ENCODE measurements at places on chromosomes 5 and 9. TPM values are rescaled to one million over a fixed set of nuclear protein-coding genes. Genes with fewer than 3 reads are reported as not detected.

- no peak for DNase-seq
Observed at GRCh38 chr5:132115375-132115774, 41.8 kb downstream of the CSF2 start.

GRCh38 chr9:135811801-135812200 is 95.5 kb downstream of the CAMSAP1 start:
- no peak for DNase-seq

GABRA1 gene
- not detected for total RNA-seq

DNA sequence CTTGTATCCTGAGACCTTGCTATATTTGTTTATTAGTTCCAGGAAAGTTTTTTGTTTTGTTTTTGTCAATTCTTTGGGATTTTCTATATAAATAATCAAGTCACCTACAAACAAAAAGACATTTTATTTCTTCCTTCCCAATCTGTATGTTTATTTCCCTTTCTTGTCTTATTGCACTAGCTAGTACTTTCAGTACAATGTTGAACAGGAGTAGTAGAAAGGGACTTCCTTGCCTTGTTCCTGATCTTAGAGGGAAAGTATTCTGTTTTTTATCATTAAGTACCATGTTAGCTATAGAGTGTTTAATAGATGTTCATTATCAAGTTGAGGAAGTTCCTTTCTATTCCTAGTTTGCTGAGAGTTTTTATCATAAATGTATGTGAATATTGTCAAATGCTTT is 119.5 kb upstream of the TLE4 start:
- no peak for DNase-seq

DNA sequence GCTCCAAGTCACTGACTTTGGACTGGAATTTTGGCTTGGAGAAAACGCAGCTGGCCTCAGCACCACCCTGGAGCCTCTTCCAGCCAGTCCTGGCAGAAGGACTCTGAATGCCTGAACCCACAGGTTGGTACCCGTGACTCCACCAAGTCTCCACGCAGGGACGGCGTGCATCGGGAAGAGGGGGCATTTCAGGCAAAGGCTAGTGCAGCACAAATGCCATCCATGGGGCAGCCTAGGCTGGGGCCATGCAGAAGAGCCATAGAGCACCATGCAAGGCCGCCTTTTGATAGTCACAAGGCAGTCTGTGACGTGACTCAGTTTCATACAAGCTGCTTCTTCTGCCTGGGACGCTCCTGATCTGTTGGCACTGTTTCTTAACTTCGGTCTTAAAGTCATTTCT is 28.0 kb downstream of the GDNF start:
- no peak for DNase-seq

DNA sequence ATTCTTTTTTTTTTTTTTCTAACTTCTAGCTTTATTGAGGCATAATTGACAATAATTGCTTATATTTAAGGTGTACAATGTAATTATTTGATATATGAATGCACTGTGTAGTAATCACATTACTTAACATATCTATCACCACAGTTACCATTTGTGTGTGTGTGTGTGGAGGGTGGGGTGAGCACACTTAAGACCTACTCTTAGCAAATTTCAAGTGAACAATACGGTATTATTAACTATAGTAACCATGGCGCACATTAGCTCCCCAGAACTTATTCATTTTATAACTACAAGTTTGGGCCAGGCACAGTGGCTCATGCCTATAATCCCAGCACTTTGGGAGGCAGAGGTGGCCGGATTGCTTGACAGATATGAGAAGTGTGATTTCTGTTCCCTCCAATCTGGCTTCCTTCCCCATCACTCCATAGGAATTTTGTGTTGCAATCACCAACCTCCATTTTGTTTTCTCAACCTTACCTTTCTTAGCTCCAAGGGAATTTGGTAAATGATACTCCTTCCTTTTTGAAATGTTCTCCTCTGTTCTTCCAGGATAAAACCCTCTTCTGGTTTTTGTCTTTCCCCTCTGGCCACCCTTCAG is 14.9 kb downstream of the TXN start:
- DNase-seq = no peak

DNA sequence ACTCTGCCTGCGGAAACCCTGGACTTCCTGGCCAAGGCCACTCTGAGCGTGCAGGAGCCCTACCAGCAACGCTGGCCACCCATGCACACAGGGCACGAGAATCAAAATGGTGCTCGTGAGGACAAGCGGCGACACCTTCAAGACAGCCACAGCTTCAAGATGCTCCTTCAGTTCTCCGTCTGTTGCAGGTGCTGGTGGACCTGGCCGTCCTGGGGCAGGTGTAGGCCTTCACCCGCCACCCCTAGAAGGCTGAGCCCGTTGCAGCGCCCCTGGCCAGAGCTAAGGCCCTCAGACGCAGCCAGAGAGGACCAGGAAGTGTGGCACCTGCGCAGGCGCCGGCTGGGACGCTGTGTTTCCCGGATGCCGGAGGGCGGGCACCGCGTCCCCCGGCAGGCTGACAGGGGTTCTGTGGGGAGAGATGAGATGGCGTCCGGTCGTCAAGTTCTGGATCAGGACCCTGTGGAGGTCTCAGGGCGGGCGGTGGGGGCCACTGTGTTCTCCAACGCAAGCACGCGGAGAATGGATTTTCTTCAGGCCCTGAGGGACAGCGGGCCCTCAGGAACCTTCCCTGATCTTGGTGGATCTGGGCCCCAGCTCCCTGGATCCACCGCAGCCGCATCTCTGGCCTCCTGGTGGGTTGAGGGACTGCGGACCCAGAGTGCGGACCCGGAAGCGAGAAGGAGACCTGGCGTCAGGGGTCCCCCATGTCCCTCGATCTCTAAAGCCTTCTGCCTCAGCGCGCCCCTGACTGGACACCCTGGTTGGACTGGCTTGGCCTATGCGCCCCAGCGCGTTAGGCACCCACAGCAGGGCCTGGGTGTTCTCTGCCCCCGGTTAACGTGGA is 1770.8 kb upstream of the CDH9 start:
- DNase-seq = no peak

DNA sequence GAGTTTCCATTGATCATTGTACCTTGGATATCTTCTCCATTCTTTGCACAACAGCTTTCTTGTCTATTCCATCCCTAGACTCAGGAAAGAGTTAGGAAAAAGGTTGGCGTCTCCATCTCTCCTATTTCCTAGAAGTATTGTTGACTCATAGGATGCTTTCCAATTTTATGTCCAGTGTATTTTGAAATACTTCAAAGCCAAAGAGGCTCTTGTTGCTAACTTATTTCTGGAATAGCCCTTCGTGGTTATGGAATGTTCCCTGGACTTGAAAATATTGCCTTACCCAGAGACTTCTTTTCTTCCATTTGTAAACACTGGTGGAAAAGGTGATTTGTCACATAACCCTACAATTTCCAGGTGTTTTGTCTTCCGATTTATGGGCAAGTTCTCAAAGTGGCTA is 402.3 kb upstream of the ZNF608 start:
- DNase-seq = no peak

SLCO4C1 gene
- total RNA-seq = 0.07 TPM

AIF1L gene
- total RNA-seq = 0.61 TPM

POC5 gene
- total RNA-seq = 17.2 TPM

GRCh38 chr9:107895501-107896001 is 406.0 kb upstream of the KLF4 start:
- no peak for DNase-seq

GRCh38 chr5:89277816-89278215 is 394.8 kb upstream of the MEF2C start:
- no peak for DNase-seq

PCDHA4 gene
- total RNA-seq = not detected

DNA sequence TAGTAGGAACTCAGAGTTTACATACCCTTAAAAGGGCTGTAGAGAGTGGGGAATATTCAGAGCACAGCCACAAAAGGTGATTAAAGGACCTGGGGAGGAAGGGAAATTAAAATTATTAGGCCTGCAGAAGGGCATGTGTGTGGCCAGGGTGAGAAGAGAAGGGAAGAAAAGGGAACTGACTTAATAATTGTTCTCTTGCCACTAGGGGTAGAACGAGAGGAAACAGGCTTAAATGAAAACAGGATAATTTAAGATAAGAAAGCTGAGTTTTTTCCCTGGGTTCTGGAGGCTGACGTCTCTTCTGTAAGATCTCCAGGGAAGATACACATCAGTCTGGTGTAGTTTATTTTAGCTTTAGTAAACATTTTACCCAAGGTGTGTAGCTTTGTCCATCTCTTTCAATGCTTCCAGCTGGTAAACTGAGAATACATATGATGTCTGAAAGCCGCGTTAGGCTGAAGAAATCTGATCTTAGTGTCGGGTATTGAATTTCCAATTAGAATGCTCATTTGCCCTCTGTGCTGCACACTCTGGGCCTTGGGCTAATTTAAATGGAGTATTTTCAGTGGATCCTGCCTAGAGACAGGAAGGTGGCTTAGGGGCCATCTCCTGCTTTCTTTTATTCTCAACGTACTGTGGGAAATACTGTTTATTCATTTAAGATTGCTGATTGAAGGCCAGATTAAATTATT is 416.8 kb downstream of the TMEM38B start:
- no peak for DNase-seq

DNA sequence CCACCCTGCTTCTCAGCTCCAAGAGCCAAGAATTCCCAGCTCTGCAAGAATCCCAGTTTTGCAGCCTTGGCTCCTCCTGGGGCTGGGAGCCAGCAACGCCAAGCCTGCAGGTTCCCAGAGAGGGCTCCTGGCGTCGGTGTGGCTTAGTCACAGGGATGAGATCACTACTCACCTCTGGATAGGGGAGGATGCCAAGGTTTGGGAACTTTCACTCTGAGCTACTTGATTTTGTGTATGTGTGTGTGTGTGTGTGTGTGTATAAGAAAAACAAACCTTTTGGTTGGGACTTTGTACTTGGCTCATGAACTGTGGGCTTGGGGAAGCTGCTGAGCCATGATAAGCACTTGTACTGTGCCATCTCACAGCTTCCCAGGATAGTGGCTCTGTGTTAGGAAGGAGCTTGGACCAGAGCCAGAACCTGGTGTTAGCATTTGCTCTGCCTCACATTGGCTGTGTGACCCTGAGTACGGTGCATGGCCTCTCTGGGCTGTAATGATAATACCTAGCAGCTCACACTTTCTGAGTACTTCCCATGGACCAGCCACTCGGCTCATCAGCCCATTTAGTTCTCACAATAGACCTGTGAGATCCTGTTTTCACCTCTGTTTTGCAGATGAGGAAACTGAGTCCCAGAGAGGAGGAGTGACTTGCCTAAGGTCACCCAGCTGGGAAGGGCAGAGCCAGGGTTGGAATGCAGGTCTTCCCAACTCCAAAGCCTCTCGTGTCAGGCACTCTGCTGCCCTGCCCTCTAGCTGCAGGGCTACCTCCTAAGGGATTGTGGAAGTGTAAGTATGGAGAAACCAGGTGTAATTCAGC is 41.4 kb upstream of the DAB2IP start:
- DNase-seq = no peak

DNA sequence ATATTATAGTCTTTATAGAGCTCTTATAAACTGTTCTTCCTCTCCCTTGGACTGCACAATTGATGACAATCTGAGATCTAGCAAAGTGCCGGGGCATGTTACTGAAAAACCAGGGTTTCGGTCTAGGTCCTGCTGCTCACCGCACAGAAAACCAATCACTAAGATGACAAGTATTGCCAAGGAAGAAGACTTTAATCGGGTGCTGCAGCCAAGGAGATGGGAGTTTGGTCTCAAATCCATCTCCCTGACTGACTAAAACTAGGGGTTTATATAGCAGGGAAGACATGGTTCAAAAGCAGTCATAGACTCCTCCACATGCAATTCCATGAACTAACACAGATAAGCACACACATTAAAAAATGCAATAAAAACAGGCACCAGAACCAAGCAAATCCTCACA is 390.6 kb downstream of the NFIB start:
- no peak for DNase-seq

DNA sequence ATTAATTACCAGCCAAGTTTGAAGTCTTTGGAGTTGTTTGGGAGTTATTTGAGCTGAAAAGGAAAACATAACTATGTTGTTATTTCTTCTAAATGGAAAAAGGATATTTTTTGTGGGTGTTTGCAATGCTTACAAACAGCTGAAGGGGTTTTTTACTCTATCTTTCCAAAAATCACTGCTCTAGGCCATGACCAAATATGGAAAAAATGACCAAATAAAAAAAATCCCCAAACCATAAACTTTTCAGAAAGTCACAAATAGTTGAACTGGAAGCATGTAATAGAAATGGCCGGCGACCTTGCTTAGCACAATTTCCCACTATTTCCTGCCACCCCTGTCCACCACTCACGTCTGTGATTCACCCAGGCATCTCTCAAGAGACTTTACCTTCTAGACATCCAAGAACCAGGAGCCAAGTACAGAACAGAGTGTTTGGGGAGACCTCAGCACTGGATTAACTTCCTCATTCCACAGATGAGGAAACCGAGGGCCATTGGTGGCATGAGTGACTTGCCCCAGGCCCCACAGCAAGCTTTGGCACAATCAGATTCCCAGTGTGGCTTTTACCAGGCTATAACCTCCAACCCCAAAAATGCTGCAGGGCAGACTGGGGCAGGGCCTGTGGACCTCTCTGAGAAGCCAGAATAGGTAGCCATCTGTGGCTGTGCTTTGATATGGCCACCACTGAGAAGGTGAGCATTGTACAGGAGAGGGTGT is 84.5 kb downstream of the NRG2 start:
- no peak for DNase-seq

TIFAB gene
- not detected for total RNA-seq

- DNase-seq = no peak
Observed at GRCh38 chr5:102701748-102702147, 53.4 kb upstream of the PAM start.

SEMA4D gene
- total RNA-seq = 278 TPM

ATP6V0E1 gene
- total RNA-seq = 88.3 TPM

SGCD gene
- total RNA-seq = 0.14 TPM

GRCh38 chr5:55344392-55344992 is 36.7 kb downstream of the MTREX start:
- no peak for DNase-seq

DNA sequence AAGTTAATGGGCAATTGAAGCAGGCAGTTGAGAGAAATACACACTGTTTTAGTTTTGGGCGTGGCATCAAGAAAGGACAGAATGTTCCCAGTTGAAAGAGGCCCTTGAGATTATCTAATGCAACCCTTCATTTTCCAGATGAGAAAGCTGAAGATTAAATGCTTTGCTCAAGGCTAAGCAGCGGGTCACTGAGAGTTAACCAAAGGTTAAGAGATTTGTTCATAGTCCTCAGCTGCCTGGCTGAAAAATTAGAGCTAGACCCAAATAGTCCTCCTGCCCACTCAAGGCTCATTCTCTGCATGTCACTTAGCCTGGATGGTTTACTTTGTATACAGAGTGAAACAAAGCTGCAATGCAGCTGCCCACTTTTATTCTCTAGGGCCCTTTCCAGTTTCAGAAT is 46.7 kb upstream of the MAMDC2 start:
- no peak for DNase-seq

- no peak for DNase-seq
Observed at GRCh38 chr5:43041110-43041668, 1.1 kb upstream of the ANXA2R start.
